ENCODE measurements at places on chromosomes 11 and 22.

- DNase-seq = no peak
Observed at GRCh38 chr11:27367881-27368280, 4.9 kb upstream of the CCDC34 start.

- DNase-seq = no peak
Observed at GRCh38 chr22:25404928-25405816, 159.3 kb upstream of the GRK3 start.

DNA sequence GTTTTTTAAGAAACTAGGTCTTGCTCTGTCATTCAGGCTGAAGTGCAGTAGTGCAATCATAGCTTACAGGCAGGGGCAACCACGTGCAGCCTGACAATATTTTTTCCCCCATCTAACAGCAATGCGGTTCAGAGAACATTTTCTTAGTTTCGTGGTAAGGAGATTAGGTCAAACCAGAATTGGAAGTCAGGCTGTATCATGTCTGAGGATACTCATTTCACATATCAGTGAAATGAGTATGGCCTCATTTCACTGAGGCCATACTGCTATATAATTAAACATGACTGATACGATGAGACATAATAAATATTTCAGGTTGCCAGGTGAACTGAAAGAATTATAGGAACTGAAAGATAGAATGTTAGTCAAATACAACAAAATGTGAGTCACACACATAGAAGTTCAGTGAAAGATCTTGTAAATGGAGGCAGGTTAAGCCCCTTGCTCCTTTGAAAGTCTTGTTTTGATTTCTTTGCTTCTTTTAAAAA, 32.5 kb upstream of the IZUMO1R start:
- DNase-seq = no peak

GRCh38 chr22:22802339-22802970, 85.2 kb upstream of the IGLL5 start:
- no peak for DNase-seq

GRCh38 chr11:133251841-133252240, 280.5 kb downstream of the OPCML start:
- DNase-seq = no peak

DNA sequence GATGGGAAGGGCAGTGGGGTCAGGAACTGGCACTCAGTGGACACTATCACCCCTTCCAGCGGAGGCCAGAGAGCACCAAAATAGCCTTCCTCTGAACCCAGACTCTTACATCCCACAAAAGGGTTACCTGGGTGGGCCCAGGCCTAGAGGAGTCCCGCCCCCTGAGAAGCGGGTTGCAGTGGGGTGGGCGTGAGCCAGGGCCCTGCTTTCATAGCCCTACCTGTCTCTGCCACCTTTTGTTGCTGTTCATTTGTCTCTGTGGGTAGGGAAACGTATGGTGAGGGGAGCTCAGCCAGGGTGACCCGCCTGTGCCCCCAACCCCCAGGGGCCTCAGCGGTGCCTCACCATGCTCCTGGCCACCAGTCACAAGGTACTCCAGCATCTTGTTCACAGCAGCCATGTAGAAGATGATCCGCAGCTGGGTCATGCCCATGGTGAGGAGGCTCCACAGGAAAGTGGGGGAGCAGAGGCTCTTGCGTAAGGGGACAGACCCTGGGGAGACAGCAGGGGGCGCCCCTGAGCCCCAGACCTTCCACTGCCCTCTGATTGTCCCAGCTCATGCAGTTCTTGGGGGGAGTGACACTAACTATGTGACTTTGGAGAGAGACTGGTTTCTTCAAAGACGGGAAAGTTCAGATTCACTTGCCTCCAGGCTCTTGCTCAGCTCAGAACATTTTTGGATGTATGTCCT, 24.0 kb downstream of the SLC43A1 start:
- DNase-seq = no peak

DNA sequence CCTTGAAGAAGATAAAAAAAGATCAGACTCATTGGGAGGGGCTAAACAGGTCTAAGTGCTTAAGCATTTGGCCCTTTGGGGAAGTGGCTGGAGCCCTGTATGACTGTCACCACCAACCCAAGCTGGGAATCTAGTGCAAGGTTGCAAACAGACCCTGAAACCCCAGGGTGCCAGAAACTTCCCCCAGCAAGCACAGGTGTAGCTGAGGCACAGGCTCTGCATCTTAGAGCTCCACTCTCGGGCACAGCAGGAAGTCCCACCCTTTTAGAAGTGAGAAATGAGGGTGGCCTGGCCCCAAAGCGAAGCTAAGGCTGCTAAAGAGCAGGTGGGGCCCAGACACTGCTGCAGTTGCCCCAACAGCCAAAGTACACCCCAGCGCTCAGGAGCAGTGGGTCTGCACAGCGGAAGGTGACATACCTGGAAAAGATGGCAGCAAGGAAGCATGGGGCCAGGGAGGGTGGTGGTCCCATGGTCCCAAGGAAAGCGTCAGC, 5.8 kb upstream of the KDM2A start:
- no peak for DNase-seq

- no peak for DNase-seq
Observed at GRCh38 chr11:130854483-130854882, 61.8 kb downstream of the SNX19 start.

DNA sequence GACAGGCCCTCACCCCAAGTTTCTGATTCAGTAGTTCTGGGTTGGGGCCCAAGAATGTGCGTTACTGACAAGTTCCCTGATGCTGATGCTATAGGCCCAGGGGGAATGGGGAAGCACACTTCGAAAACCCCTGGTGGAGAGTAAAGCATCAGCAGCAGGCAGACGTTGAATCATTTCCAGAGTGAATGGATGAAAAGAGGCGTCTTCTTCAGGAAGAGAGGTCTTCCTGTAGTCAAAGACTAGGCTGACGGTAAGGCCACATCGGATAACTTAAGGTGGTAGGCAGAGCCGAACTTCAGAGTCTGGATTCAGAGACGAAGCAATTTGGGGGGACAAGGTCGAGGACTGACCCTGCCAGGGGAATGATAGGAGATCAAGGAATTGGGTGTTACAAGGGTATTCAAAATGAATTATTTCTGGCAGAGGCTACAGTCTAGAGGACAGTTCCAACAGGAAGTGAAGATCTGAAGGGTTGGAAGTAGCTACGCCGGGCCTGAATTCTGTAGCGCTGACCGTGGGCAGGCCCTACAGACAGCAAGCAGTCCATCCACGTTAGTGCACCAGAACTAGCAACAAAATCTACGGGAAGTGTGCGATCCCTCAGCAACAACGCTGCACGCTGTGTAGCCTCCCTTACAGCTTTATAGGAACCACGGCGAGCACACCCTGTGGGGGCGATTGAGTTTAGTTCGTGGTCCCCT, 862 bp upstream of the CENATAC start:
- no peak for DNase-seq

- no peak for DNase-seq
Observed at GRCh38 chr22:29205594-29206371, at the start of gene EMID1. Gene EMID1, plus strand, starts transcription at chr22:29205896. Its CDS starts 143 bp downstream, at chr22:29206039.

- peak; percentile 59 for DNase-seq
Observed at GRCh38 chr22:24107661-24108060, 73.6 kb upstream of the SUSD2 start.

DNA sequence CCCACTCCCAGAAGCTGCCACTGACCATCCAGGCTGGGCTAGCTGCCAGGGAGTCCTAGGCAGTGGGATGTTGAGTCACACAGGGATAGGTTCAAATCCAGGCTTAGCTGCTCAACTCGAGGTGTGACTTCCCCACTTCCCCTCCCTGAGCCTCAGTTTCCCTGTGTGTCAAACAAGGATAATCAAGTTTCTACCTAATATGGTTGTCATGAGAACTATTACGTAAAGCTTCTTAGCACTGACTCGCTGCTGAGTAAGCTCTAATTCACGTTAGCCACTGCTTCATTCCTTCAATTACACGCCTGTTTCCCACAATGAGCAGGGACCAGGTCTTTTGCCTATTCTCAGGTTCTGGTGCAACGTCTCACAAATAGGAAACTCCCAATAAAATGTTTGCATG, 67.7 kb downstream of the SEZ6L start:
- no peak for DNase-seq

DNA sequence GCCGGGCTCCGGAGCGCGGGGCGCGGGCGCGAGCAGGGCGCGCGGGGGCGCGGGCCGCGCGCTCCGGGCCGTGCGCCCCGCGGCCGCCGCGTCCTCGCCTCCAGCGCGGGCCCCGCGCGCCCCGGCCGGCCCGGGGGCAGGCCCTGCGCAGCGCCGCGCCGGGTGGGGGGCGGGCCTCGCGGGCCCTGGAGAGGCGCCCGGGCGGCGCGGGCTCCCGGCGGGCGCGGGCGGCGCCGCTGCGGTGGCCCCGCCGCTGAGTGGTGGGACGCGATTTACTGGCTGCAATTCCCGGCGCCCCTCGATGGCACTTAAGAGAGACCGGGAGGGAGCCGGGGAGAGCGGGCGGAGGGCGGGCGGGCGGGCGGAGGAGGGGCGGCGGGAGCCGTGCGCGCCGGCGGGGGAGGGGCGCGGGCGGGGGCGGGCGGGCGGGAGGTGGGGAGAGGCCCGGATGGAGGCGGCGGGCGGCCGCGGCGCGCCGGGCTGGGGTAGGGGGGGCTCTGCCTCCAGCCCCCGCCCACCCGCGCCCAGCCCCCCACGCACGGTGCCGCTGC, 73.2 kb upstream of the TCF20 start:
- DNase-seq = no peak

GRCh38 chr11:22688914-22689313, 22.5 kb downstream of the GAS2 start:
- no peak for DNase-seq

DNA sequence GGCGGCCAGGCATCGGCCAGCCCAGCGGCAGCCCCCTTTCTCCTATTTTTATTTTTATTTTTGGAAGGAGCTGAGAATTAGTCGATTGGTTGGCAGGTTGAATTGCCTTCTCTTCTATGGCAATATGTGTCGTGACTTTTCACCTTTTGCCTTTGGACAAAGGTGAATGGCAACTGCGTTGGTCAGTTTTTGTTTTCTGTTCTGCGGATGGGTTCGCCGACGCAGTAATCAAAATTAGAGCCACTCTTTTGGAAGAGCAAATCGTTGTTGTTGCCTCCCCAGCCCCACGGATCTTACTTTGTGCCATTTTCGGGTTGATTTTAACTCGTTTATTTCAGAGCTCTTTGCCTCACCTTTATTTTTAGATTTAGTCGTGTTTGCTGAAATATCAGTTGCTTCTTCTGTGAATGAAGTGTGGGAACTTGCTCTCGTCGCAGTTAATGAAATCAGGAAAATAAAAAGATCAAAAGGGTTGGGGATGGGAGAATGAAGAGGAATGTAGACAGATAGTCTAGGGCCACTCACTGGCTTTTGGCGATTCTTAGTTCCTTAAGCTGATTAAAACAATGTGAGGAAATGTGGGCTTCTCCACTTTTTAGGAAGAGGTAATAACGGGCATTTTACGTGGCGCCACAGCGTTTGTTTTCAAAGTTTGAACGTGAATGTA, 1.6 kb downstream of the CECR2 start:
- no peak for DNase-seq

DNA sequence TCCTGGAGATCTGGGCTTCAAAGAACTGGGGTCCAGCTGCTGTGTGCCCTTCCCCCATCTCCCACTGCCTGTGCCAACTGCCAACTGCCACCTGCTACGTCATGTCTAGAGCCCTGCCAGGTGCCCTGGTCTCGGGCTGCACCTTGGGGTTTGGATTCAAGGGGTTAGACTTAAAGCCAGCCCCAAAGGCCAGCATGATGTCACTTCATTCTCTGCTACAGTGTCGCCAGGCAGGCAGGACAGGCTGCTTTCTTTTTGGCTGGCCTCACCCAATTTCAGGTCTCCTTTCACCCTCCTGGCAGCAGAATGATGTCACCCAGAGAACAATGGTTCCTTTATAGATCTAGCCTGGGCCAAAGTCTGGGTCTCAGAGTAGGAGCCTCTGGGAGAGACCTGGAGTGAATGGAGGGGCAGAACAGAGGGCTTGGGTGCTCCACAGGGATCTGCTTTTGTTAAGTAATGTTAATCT, 79.5 kb upstream of the CRYBB3 start:
- no peak for DNase-seq

DNA sequence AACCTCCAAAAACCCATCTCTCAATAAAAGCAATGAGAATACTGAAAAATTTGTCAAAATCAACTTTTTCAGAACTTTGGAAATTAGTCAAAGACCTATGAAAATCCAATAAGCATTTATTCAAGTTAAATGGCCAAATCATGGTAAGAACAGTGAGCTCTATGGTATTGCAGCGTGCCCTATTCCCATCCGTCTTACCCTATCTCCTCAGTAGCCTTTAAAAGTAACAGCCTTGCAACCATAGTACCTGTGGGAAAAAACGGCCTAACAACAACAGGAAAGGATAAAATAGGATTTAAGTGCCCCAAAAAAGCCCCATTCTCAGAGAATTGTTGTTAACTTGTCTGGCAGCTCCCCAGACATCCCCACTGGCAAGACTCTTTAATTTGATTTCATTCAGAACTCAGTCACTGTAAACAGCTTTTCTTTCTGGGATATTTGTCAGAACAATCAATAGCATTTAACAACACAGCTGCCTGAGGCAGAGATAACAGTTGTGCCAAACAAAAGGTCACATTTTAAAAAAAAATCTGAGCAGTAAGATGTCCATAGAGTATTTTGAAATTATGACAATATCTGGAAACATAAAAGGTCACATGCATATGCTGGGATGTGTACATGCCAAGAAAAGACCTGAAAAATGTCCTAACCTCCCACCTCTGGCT, 18.8 kb upstream of the MS4A8 start:
- DNase-seq = no peak

- no peak for DNase-seq
Observed at GRCh38 chr11:72762641-72763304, 10.6 kb upstream of the ARAP1 start.

DNA sequence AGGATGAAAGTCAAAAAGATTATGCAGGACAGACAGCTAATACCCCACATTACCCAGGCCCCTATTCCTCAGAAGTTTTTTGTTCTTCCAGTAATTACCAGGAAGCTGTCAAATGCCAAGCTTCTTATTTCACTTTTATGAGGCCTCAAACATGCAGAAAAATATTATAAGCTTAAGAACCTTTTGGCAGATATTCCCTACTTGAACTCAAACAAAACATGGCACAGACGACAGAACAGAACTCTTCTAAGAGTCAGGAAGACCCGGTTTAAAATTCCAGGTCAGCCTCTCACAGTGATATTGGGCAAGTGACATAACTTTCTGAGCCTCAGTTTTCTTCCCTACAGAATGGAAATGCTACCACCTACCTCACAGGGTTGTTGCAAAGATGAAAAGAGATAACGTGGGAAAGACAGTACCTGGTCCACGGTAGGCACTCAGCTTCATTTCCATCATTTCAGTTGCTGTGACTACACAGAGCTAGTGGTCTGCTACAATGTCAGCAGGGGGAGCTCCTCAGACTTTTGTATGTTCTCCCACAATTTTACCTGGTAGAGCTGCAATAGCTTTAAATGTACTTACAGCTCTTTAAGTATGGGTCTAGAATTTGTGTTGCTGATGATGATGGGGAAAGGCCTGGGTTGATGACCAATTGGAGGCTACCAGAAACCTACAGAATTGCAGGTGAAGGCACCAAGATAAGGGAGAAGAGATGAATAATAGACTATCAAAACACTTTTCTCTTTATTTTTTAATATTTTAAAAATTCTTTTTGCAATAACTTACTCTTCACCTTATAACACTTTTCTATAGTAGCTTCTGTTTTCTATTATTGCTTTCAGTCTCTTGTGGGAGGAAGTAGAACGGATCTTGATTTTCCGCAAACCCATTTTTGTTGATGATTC, 98.3 kb upstream of the CHRM4 start:
- peak; percentile 37 for DNase-seq

GRCh38 chr11:64762674-64763525, 3.1 kb upstream of the PYGM start:
- peak; percentile 53 for DNase-seq
